ENCODE measurements at places on chromosomes 11 and 22.

GRCh38 chr22:20117633-20118299 is 740 bp upstream of the TRMT2A start:
- peak; percentile 25 for DNase-seq

GRCh38 chr11:10641177-10641911 is 52.2 kb downstream of the IRAG1 start:
- peak; percentile 73 for DNase-seq

DNA sequence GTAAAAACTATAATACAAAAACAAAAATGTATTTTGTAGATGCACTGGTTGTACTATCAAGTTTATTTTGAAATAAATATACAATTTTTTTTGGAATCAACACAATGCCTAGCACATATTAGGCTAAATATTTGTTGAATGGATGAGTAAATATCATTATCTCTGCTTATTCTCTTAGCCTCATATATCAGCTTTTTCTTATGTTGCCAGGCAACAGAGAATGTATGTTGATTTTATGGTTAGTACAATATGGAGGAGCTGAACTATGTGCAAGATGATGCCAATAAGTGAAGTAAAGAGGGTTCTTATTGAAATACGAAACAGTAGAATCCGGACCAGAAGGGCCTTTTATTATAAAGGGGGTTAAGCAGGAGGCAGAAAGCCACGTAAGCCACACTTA is 94.9 kb downstream of the FAR1 start:
- no peak for DNase-seq

DNA sequence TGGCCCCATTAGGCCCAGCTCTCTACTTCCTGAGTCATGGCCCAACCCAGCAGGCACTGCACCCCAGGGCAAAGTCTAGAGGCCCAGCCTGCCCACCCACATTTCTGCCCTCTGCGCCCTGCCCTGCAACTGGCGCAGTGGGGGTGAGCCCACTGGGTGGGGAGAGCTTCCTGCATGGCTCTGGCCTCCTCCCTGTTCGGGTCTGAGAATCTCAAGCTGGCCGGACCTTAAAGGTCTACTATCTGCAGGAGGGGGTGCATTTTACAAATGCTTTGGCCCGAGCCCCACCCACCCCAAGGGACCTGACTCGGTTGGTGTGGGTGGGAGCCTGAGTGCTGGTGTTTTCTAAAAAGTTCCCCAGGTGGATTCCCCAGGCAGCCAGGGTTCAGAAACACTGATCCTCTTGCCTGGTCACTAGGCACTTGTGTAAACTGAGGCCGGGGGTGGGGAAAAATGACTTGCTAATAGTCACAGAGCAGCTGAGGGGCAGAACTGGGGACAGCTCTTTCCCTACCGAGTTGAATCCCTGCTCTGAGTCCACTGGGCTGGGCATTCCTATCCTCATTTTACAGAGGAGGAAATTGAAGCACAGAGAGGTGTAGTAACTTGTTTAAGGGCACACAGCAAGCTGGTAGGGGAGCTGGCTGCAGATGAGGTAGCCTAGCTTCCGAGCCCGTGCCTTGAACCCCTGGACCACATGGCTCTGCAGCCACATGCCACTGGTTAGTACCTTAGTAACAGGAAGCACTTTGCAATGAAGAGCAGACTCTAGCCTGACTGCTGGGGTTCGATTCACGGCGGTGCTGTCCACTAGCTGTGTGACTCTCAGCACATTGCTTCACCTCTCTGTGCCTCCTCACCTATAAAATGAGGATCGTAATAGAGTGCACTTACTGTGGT is 36.3 kb downstream of the CD82 start:
- no peak for DNase-seq

DNA sequence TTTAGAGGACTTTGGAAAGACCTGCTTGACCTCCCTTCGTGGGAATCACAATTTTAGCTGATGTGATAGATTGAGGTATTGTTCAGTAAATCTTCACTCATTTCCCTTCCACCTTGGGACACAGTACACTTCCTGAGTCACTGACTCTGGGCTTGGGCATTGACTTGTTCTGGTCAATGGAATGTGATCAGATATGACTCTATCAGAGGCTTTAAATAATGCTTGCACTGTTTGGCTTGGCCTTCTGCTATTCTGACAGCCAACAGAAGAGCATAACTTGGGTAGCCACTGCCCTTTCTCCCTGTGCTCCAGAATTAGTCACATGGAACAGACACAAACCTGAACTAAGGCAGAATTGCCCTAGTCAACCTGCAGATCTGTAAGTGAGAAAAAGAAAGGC is 12.5 kb downstream of the PRR5L start:
- DNase-seq: no peak

DNA sequence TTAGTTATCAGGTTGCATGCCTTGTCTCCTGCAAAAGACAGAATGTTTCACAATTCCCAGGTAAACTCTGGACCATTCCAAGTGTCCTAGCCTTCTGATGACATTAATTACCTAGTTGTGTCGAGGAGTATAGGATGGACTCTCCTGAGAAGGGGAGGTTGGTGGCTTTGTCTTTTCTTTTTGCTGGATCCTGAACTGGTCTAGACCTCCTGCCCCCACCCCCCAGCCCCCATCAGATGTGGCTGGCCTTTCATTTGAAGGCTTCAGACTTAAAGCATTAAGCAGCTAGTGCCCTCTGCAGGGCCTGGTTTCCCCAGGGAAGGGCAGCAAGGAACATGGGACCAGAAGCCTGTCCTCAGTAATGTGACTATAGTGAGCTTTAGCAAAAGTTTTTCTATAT is 9.7 kb downstream of the MCAM start:
- DNase-seq: no peak

GRCh38 chr11:120707098-120707497 is 195.6 kb downstream of the GRIK4 start:
- DNase-seq: no peak

GRCh38 chr11:19552656-19553260 is 159.9 kb upstream of the NAV2 start:
- no peak for DNase-seq

- DNase-seq: no peak
Observed at GRCh38 chr11:64868904-64869570, 9.4 kb downstream of the EHD1 start.

GRCh38 chr11:124798991-124799347 is 1.2 kb downstream of the MSANTD2 start:
- DNase-seq: no peak

DNA sequence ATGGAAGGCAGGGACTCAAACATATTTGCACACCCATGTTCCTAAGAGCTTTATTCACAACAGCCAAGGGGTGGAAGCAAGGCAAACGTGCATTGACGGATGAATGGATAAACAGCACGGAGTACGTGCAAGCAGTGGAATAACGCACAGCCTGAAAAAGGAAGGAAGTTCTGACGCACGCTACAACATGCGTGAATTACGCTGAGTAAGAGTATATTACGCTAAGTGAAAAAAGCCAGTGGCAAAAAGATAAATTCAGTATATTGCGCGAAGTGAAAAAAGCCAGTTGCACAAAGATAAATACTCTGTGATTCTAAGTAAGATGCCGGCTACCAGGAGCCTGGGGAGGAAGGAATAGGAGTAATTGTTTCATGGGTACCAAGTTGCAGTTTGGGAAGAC is 19.5 kb downstream of the PHF21B start:
- no peak for DNase-seq

DNA sequence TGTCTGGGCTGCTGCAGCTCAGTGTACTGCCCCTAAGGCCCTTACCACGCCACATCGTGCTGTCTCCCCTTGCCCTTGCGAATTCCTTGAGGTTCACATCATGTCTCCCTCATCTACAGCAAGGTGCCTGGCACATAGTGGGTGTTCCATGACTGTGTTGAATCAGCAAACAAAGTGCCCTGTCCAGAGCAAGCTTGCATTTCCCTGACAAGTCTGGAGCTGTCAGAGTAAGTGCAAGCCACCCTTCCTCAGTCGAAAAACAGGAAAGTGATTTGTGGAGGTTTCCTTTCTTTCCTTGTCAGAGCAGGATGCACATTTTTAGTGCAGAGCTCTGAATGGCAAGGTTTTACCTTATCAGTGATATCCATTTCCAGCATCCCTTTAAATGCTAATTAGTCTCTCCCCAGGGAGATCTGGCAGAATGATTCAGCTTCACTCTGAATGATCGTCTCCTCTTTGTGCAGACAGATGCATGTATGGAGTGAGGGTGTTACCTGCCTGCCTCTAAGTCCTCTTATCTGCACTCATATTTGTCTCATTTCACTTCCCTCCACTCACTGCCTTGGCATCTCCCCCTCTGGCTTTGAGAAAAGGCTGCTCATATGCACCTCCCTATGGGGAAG is 331.2 kb downstream of the TMEM135 start:
- DNase-seq: no peak

- DNase-seq: peak; percentile 22
Observed at GRCh38 chr11:61685617-61685967, 5.4 kb downstream of the DAGLA start.

Data from Kasumi-1 (cell line).